ENCODE measurements at places on chromosomes 6 and 20.

GRCh38 chr6:1324936-1325335 is 13.0 kb downstream of the FOXQ1 start:
- no peak for DNase-seq

DNA sequence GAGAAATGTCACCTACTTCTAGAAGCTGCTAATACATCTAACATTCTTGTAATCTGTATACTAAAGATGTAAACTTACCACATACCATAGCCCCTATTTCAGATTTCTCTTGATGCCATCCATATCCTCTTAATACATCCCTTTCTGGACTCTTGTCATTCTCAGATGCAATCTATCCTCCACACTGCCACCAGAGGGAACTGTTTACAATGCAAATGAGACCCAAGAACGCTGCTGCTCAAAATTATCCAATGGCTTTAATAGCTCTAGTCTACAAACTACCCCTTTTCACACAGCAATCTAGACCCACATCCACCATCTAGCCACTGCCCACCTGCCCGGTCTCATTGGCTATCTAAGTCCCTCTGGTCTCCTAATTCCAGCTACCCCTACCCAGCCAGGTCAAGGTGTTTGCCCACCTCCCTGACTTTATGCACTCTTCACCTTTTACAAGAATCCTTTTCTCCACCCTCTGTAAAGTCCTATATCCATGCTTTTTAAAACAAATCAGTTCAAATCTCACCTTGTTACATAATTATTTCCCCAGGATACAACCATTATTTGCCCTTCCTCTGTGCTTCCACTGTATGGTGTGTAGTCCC is 14.8 kb downstream of the FAXC start:
- no peak for DNase-seq

DNA sequence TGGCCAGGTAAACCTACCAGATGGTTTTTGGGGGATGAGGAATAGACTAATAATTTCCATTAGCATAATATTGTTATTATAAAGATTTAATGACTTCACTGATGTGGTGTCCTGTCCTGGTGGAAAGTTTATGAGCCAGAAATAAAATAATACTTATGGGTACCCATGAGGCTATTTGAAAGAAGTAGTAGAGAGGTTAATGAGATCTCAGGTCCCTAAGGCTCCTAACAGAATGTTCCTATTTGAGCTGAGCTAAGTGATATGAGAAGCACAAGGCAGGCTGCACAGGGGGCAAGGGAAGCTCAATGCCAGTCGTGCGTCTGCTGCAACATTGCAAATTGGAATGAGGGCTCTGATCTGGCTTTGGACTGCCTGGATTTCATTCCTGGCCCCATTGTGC is 174.1 kb downstream of the BMP2 start:
- no peak for DNase-seq

- DNase-seq = no peak
Observed at GRCh38 chr6:8943073-8943472, 507.7 kb upstream of the SLC35B3 start.

GRCh38 chr20:59185809-59186208 is 22.2 kb downstream of the ZNF831 start:
- no peak for DNase-seq

GRCh38 chr20:15875446-15875845 is 697.8 kb downstream of the KIF16B start:
- DNase-seq = peak; percentile 55

- DNase-seq = no peak
Observed at GRCh38 chr6:17729223-17730077, 22.7 kb upstream of the NUP153 start.

GRCh38 chr6:113588646-113589045 is 268.5 kb upstream of the MARCKS start:
- no peak for DNase-seq

DNA sequence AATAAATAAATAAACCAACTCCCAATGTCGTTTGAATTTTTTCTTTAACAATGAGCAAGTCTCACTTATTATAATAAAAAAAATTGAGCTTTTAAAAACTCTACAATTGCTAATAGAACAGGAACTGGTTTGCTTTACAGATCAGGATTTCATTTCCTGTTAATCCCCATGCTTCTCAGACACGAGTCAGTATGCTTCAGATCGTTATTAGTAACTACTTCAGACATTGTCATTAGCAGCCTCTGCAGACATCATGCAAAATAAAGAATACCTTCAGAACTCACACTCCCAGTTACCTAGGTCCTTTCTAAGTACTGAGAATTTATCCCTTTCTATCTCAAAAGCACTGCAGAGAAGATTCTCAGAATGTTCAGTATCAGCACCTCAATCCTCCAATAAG is 10.0 kb upstream of the FAM210B start:
- DNase-seq = no peak

DNA sequence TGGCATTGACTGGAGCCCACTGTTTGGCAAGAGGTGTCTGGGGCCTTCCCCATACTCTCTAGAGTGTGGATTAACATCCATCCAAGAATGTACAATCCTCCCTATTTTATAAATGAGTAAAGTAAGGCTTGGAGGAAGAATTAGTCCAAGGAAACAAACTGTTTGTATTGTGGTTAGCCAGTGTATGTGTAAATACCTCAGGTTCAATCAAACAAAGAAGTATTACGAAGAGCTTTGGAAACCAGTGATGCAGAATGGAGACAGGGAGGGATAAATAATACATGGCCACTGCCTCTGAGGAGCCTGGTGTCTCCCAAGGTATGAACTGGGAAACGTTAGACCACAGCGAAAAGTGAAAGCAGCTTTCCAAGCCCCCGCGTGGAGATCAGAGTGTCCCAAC is 226.6 kb upstream of the RIN2 start:
- no peak for DNase-seq

DNA sequence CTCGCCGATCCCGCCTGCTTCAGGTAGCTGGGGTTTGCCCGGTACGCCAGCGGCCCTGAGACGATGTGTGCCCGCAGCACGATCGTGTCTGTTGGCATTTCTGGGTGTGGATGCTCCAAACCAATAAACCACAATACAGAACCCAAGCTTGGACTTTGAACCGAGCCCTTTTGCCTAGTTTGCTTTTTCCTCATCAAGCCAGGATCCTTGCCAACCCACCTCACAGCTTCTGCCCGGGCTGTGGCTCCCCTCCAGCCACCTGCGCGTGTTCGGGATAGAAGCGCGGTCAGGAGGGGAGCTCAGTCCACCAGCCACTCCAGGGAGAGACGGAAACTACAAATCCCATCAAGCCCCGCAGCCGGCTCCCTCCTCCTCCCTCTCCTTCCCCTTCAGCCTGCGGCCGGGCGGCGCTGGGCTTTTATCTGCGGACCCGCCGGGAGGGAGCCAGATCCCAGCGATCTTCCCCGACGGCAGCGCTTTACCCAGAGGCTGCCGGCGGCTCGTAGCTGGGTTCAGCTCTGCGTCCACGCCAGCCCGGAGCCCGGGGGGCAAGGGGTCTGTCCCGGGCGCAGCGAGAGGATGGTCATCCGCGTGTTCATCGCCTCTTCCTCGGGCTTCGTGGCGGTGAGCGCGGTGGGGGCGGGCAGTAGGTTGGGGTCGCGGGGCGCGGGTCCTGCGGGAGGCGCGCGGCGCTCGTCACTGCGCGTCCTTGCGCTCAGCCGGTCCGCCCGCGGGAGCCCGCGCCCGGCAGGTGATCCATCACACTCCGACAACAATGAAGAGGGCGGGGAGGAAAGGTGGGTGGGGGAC is at the start of gene SH3BGRL2:
Gene SH3BGRL2 (plus strand): TSS at position 447 of the 810 bp plus-strand sequence. CDS start 133 bp downstream, at position 580.
- no peak for DNase-seq

DNA sequence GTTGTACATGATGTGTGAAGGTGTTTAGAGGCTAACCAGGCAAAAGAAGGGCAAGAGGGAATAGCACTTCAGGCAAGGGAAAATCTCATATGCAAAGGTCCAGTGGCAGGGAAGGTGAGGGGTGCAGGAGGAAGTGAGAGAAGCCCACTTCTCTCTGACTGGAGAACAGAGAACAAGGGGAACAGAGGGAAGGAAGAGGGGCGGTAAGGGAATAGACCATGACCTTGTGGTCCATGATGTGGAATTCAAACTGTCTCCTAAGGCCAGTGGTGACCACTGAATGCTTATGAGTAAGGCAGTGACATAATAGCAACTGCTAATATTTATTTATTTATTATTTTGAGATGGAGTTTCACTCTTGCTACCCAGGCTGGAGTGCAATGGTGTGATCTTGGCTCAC is 20.6 kb upstream of the SLC9A8 start:
- no peak for DNase-seq

- peak; percentile 8 for DNase-seq
Observed at GRCh38 chr20:13105864-13106457, 97.2 kb downstream of the SPTLC3 start.

GRCh38 chr6:165562421-165563090 is 100.5 kb downstream of the PDE10A start:
- DNase-seq = no peak

DNA sequence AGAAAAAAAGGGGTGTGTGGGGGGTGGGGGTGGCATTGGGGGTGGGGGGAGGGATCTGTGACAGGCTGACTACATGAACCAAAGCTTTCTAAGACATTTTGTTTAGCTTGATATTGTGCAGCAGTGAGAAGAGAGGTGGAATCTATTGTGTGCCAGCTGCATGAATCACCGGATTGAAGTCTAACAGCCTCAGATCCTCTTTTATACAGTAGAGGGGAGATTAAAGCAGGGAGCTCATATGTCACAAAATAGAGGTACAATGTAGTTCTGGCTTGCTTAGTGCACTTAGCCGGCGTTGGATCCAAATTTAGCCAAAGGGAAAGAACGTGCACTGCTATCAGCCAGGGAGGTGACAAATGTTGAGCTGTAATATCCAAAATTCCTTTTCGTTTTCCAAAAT is 404.2 kb upstream of the CITED2 start:
- DNase-seq = no peak

DNA sequence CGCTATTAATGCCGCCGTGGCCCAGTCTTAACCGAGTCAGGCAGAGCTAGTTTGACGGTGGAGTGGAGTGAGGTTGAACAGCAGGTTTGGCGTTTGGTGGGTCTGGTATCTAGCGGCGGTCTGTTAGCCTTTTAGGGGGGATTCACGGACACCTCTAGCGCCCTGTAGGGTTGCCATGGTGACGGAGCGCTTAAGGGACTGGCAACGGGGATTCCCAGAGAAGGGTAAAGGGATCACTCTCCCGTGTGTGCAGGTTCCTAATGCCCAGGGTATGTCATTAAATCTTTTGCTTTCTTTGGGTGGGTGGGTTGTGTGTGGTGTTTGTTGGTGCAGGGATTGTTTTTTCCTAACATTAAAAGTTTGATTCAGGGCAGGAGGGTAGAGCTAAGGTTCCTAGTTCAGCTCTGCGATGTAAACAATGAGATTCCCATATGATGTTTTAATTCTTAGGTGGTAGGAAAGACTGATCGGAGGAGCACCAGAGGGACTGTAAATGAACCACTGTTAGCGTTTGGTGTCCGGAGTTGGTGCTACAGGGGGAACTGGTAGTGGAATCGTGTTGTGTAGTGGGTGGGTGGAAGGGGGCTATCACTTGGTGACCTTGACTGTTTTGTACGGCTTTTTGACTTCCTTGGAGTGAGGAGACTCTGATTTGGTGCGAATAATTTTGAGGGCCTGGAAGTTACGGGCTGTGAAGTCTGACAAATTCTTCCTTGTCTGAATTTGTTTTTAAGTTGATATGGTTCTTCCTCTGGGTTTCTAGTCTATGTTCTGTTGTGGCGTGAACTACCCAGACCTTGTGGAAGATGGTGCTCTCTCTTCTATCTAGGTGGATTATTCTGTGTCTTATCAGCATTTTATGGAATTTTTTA is 5.0 kb downstream of the BRD2 start:
- no peak for DNase-seq

DNA sequence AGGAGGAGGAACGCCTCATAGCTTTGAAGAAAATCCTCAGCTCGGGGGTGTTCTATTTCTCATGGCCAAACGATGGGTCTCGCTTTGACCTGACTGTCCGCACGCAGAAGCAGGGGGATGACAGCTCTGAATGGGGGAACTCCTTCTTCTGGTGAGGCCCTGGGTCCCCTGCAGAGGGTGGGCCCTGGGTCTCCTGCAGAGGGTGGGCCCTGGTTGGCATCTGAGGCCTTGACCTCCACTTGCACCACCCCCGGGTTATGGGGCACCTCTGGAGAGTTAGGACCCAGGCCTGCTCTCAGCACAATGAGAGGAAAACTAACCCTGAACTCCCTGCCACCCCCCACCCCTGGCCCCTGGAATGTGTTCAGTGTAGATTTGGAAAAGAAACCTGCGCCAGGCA is 47.2 kb downstream of the SYNJ2 start:
- no peak for DNase-seq

DNA sequence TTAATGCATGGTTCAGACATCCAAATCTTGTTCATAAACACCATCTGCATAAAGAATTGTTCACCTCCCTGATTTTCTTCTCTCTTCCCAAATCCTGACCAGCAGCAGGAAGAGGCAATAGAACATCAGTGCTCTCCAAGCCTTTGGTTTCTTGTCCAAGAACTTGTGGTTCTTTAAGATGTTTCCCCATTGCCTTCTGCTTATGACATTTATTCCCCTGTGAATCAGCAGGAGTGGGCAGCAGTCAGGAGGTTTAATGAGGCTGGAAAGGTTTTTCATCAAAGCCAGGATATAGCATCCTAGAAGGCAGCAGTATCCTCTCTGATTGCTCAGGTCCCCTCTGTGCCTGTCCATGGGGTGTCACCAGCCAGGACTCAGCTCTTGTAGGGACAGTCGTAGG is 5.3 kb downstream of the HDDC2 start:
- DNase-seq = no peak

GRCh38 chr6:143449714-143450452 is 612 bp downstream of the ADAT2 start:
- no peak for DNase-seq

DNA sequence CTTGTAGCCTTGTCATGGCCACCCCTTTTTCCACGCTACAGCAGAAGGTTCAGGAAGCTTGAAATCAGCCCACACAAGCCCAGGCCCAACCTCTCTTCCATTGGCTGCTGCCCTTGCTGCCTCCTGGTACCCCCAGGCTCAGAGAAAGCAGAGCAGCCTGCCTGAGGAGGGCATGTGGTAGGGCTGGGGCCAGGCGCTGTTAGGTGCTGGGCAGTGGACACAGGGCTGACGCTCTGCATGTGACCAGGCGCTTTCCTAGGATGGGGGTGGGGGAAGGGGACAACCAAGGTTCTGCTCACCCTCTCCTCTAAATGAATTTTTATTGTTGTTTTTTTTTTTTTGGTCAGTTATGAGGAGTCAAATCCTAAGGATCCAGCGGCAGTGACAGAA is 36.3 kb upstream of the ID1 start:
- no peak for DNase-seq

DNA sequence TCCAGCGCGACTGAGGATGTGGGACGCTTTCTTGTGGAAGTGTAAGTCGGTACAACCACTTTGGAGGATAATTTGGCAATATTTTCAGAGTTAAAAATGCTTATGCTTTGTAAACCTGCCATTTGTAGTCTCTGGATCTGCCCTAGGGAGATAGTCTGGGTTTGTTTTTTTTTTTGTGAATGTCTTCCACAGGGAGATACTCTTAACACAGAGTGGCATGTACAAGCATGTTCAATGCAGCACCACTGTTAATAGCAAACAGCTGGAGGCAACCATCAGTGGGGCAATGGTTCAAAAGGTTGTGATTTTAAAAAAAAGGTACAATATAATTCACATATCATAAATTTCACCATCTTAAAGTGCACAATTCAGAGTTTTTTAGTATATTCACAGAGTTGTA is 22.4 kb downstream of the SLC9A8 start:
- DNase-seq = no peak

GRCh38 chr6:33410711-33411631 is at the start of gene PHF1:
Gene PHF1 (plus strand): TSS chr6:33411014. CDS start chr6:33412264, 1,250 bp downstream.
- DNase-seq = no peak

All from right renal cortex interstitium (tissue), 3 donors.